ENCODE measurements at places on chromosomes 2 and 18.
A peak's percentile ranks its signal among the peaks of the same experiment; 100 is the strongest.

- peak; percentile 65 for DNase-seq
These were observed at the start of gene SLC9A4 for GRCh38 chr2:102473020-102473419. Gene SLC9A4 (plus strand): TSS chr2:102473226. CDS start chr2:102473760, 534 bp downstream.

- no peak for DNase-seq
These were observed 34.6 kb downstream of the BIN1 start for GRCh38 chr2:127072396-127072795.

GRCh38 chr2:98761909-98762308 is 31.0 kb upstream of the MGAT4A start:
- no peak for DNase-seq

- DNase-seq = no peak
These were observed 289.1 kb downstream of the MBD2 start for GRCh38 chr18:53935399-53935798.

DNA sequence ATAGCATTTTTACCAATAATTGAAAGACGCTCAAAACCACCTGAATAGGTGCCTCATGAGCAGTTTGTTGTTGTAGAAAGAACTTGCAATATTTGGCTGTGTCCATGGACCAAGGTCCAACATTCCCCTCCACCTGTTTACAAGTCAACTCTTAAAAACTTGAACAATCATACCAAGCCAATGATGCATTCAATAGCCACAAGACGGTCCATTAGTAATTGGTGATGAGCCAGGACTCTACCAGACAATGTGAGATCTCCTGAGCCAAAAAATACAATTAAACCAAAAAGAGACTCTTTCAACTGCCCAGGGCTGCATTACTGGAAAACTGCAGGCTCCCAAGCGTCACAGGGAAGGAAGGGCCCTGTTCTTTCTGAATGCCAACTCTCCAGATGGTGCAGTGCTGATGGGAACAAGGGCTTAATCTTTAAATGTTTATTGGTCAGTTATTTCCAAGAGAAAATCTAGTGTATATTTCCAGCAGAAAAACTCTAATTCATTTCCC is 118.8 kb upstream of the EPB41L3 start:
- no peak for DNase-seq

DNA sequence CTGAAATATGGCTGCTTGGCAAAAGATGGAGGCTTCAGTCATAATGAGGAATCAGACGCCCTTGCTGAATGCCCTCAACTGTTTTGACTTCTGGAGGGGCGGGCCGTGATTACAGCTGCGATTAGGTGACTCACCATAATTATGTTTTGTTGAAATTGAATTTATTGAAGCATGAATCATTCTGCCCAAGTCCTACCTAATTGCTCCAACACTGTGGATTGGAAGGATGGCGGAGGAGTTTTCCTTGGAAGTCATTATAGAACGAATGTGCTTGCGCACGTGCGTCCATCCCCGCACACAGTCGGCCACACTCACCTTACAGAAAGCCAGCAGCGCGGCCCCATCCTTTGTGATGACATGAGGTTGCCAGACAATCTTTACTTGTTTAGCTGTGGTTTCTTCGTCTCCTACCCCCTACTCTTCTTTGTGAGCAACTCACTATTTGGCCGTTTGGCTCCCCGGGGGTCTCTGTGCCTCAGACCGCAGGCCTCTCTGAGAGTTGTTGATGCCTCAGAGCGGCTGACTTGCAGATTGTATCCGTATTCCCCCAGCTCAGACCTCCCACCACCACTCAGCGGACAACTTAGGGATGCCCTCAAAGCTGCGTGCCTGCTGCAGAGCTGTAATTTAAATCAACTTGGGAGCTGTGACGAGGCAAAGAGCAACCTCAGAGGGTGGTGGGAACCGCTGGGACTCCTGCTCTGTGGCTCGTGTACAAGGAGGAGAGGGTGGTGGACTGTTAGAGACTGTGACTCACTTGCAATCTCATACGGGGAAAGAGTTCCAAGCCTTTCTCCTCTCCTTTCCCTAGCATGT is 513.4 kb downstream of the TNS1 start:
- no peak for DNase-seq
